ENCODE measurements at places on chromosomes 4 and X. TPM values are rescaled to one million over a fixed set of nuclear protein-coding genes. Genes with fewer than 3 reads are reported as not detected.

GRCh38 chr4:99983289-99983943 is 33.3 kb upstream of the H2AZ1 start:
- no peak for DNase-seq

DNA sequence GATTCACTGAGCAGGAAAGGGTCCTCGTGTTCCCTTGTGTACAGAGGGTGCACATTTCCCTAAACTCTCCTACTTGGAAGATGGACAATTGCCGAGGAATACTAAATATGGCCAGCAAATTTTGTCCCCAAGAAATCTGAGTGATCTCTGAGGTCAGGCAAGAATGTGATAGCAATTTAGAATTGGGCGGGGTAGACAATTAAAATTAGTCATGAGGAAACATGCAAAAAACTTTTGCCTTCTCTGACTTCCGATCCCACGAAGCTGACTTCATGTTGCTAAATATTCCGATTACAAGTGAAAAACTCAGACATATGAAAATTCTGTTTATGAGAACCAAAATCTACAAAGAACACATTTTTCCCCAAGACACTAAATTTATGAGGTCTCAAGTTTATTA is 453.9 kb upstream of the ZFP42 start:
- no peak for DNase-seq

DNA sequence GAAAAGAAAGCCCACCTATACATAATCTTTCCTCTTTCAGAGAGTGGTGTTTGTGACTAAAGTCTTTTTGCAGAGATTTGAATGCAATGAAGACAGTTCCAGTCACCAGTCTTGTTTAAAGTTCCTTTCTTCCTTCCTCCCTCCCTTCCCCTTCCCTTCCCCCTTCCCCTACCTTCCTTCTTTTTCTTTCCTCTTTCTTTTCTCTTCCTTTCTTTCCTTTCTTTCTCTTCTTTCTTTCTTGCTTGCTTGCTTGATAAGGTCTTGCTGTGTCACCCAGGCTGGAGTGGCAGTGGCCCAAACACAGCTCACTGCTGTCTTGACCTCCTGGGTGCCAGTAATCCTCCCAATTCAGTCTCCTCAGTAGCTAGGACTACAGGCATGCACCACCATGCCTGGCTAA is 19.0 kb upstream of the ASB5 start:
- DNase-seq, result no peak

DNA sequence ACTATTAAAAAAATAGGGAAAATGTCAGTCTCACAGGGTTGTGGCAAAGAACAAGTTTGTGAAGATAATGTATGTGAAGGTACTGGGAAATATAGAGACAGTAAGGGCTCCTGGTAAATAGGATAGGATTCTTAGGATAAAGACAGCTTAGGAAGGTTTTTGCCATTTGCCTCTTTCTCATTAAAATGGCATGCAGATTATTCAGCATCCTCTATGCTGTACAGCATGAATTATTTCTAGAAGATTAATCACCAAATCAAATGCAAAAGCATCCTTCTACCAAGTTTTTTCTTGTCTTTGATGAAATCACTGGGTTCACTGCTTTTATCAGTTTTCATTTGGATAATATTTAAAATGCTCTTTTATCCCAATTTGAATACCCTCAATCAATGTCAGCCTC is 142.8 kb downstream of the NDST3 start:
- no peak for DNase-seq

Gene HERC5
- total RNA-seq, result 0.95 TPM

Gene SAT1
- total RNA-seq, result 26.0 TPM

DNA sequence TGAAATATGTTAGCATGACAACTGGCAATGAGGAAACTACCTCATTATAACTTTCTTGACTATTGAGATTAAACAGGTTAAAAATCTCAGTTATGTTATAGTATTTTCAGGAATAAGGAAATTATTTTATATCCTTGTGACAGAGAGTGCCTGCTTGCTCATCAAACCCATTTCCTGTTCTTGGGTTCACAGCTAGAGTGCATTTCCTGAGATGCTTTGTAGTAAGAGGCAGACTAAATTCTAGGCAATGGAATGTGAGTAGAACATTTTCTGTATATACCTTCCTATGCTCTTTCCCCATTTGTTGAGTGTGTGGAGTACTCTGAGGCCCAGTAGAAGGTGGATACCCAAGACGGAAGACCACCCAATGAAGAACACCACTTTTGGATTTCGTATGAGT is 96.9 kb upstream of the CASK start:
- DNase-seq, result no peak

Gene GPC4
- 0.29 TPM for total RNA-seq

- no peak for DNase-seq
These were observed 18.3 kb downstream of the ZNF518B start for GRCh38 chr4:10438924-10439323.

Gene FAM47A
- not detected for total RNA-seq

GRCh38 chrX:72208126-72208800 is 26.7 kb downstream of the PIN4 start:
- DNase-seq, result no peak

- no peak for DNase-seq
These were observed 430.5 kb downstream of the SMARCA1 start for GRCh38 chrX:129092757-129093156.

DNA sequence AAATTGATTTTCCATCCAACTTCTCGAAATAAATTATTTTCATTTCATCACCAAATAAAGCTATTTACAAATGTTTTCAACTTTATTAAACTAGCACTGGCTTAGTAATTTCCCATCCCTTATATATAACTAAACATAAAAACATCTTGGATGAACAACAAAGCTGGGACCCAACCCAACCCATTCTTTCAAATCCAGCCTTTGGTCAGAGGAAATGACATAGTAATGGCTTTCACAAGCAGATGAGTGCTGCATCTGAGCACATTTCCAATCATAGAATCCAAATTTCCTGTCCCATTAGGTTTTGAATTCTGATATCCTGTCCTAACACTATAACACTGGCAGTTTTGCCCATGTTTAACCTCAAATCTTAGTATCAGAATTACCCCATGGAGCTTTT is 7.9 kb upstream of the EMCN start:
- no peak for DNase-seq

GRCh38 chrX:46327566-46328115 is 217.6 kb downstream of the ZNF674 start:
- peak; percentile 83 for DNase-seq

- DNase-seq, result peak; percentile 0
These were observed 120.3 kb upstream of the AFF2 start for GRCh38 chrX:148380107-148380506.

DNA sequence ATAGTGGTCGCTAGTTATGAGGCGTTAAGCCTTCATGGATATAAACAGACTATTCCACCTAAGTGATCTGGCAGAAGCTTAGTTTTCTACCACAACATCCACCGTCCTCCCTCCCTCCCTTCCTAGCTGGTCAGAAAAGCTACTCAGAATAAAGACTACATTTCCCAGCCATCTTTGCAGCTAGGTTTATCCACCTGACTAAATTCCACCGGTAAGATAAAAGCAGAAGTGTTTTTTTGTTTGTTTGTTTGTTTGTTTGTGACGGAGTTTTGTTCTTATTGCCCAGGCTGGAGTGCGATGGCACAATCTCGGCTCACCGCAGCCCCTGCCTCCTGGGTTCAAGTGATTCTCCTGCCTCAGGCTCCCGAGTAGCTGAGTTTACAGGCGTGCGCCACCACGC is 44.3 kb downstream of the HELT start:
- DNase-seq, result no peak

Data from HT1080 (cell line).